ENCODE measurements at places on chromosomes 11 and 22. TPM values are rescaled to one million over a fixed set of nuclear protein-coding genes. Genes with fewer than 3 reads are reported as not detected.

Gene NCAM1
- total RNA-seq, result 4.3 TPM

GRCh38 chr11:57424792-57425564 lies 1.9 kb downstream of the SLC43A3 start:
- DNase-seq, result no peak
- peaks cover 21% of the 10 kb centered on the region for H3K36me3 ChIP-seq
- no peak overlapping the region for H3K4me3 ChIP-seq
- H3K4me1 ChIP-seq, result peaks cover 10% of the 10 kb centered on the region
- no peaks in the 10 kb centered on the region for H3K27me3 ChIP-seq

Gene RNH1
- total RNA-seq, result 53.4 TPM

Gene PDE2A
- total RNA-seq, result 3.4 TPM

Gene NLRP14
- not detected for total RNA-seq

- no peak overlapping the region for H3K4me3 ChIP-seq
- H3K27ac ChIP-seq, result no peak overlapping the region
- no peak for DNase-seq
These were observed 11.2 kb upstream of the LINC01488 start for GRCh38 chr11:69470301-69470700.

GRCh38 chr11:28243581-28243980 lies 135.4 kb downstream of the METTL15 start:
- H3K4me3 ChIP-seq, result no peak overlapping the region
- H3K27ac ChIP-seq, result no peak overlapping the region
- no peak for DNase-seq

DNA sequence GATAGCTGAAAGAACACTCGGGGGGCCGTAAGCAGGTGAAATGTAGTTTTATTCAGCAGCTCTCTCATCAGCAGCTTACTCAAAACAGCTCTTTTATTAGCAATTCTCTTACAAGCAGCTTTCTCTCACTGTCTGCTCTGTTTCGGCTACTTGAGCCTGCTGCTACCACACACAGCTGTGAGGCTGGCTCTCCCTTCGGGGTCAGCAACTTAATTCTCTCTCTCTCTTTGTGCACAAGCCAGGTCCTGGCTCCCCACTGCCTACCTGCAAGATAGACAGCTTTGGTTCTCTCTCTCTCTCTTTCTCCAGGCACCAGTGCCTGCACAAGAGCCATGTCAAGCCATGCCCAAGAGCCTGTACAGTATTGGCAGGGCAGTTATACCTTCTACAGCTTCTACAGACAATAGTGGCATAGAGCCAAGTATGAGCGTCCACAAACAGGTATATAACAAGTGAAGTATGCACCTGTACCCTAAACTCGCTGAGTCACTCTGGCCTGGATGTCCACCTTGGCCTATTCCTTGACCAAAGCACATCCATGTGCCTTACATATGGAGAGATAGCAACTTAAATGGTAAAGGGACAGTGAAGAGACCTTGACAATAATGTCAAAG lies 110.8 kb downstream of the MTNR1B start:
- no peaks in the 10 kb centered on the region for H3K36me3 ChIP-seq
- no peaks in the 10 kb centered on the region for H3K4me1 ChIP-seq
- H3K27ac ChIP-seq, result no peak overlapping the region
- no peak overlapping the region for H3K4me3 ChIP-seq

Gene LMO2
- total RNA-seq, result 2.0 TPM

DNA sequence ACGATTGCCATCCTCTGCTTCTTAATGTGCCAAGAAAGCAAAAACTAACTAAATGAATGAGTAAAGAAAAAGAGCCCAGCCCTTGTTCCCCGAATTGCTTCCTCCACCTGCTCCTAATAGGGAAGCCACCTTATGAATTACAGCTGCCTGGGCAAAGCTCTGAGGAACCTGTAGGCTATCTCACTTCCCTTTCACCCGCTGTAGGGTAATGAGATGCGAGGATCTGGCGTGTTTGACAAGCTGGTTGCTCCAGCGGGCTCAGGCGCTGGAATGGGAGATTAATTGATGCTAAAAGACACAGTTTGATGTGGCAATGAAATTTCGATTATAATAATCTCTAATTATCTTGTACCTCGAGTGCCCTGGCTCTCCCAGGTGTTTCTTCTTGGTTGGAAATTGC lies 256.4 kb downstream of the NTM start:
- no peaks in the 10 kb centered on the region for H3K4me1 ChIP-seq
- no peak overlapping the region for H3K27ac ChIP-seq
- DNase-seq, result no peak
- H3K4me3 ChIP-seq, result no peak overlapping the region
- H3K36me3 ChIP-seq, result no peaks in the 10 kb centered on the region

GRCh38 chr11:1012291-1012690 lies 24.2 kb downstream of the MUC6 start:
- H3K4me3 ChIP-seq, result no peak overlapping the region
- H3K27ac ChIP-seq, result no peak overlapping the region
- no peak for DNase-seq
- H3K36me3 ChIP-seq, result peaks cover 22% of the 10 kb centered on the region

Gene APOL3
- not detected for total RNA-seq

DNA sequence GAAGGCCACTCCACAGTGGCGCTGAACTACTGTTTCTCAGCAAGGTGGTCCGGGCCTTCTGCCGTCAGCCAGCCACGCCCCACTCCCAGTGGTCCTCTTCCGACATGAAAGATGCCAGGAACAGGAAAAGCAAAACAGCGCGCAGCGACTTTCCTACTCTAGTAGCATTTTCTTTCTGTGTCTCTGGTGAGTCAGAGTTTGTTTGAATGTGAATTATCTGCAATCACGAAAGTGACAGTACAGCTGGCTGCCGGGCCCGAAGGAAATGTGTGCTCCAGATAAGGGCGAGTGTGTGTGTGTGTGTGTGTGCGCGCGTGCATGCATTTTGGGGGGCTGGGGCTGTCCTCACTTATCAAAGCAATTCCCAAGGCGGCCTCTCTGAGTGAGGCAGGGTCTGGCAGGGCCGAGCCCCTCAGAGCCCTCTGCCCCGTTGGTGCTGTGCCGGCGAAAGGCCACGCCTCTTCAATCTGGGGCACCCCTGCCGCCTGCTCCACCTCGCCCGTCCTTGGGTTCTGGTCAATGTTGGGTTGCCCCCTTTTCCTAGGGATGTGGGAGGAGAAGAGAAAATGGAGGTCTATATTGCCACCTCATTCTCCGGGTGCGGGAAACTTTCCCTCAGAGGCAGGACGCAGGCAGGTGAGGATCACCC lies 288.5 kb downstream of the KIRREL3 start:
- H3K27me3 ChIP-seq, result no peaks in the 10 kb centered on the region
- no peak for DNase-seq
- H3K4me1 ChIP-seq, result no peaks in the 10 kb centered on the region
- no peak overlapping the region for H3K27ac ChIP-seq
- no peak overlapping the region for H3K4me3 ChIP-seq
- H3K36me3 ChIP-seq, result no peaks in the 10 kb centered on the region

DNA sequence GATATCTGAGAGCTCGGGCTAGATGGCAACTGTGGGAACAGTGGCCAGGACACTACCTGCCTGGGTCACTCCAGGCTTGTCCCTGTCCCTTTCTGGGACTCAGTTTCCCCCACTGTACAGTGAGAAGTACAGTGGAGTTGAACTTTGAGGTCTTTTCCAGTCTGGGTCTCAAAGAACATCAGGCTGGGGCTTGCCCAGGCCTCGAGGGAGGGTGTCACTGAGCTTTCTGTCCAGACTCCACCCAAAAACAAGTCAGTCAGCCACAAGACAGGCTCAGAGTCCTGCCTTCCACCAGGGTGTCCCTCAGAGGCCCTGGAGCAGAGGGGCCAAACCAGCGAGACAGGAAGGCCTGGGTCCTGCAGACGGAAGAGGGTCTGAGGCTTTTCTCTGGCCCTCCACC lies 2.0 kb upstream of the PLA2G3 start:
- H3K4me1 ChIP-seq, result peaks cover 17% of the 10 kb centered on the region
- no peak for DNase-seq
- H3K27ac ChIP-seq, result no peak overlapping the region
- H3K4me3 ChIP-seq, result no peak overlapping the region
- 0 out of 2 replicates have a peak, but pooled peaks cover 3% of the 10 kb centered on the region for H3K27me3 ChIP-seq

GRCh38 chr22:27997538-27997937 lies 78.5 kb upstream of the PITPNB start:
- no peaks in the 10 kb centered on the region for H3K4me1 ChIP-seq
- H3K27ac ChIP-seq, result no peak overlapping the region
- DNase-seq, result no peak
- H3K36me3 ChIP-seq, result no peaks in the 10 kb centered on the region
- no peak overlapping the region for H3K4me3 ChIP-seq

DNA sequence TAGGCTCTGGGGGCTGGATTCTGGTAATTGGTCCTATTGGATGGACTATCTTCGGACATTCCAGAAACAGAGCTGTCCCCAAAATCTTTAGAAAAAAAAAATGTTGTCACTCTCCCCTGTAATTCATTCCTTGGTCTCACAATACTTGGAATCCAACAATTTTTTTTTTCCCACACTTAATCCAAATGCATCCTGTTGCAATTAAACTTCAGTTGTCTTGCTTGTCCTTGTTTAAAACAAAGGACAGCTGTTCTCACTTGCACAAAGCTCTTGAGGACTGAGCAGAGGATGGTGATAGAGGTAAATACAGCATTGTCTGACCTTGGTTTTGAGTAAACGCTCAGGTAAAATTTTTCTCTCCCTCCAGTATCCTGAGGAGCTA lies 75.3 kb downstream of the SC5D start:
- no peak overlapping the region for H3K4me3 ChIP-seq
- no peak overlapping the region for H3K27ac ChIP-seq
- no peaks in the 10 kb centered on the region for H3K36me3 ChIP-seq
- peaks cover 9% of the 10 kb centered on the region for H3K4me1 ChIP-seq

DNA sequence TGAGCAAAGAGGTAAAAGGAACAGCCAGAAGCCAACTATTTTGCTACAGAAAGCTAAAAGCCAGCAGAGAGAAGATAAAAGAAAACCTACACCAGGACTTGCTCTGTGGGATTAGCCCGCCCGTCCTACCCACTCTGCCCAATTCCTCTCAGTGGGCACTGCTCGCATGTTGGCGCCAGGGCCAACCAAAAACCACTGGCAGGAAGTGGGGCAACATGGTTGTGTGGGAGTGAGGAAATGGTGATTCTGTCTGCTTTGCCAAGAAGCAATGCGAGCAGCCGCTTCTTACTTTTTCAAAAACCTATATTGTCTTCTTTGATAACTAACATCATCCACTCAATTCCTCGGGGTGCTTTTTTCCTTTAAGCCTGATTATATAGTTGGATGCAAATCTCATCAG lies 14.2 kb upstream of the APOA1 start:
- no peak overlapping the region for H3K27ac ChIP-seq
- peaks cover 9% of the 10 kb centered on the region for H3K36me3 ChIP-seq
- H3K27me3 ChIP-seq, result no peaks in the 10 kb centered on the region

- H3K27ac ChIP-seq, result no peak overlapping the region
- H3K4me3 ChIP-seq, result peak overlapping the region; percentile 53
- DNase-seq, result no peak
- no peaks in the 10 kb centered on the region for H3K36me3 ChIP-seq
These were observed 2.9 kb downstream of the FAM111A start for GRCh38 chr11:59145534-59145933.

DNA sequence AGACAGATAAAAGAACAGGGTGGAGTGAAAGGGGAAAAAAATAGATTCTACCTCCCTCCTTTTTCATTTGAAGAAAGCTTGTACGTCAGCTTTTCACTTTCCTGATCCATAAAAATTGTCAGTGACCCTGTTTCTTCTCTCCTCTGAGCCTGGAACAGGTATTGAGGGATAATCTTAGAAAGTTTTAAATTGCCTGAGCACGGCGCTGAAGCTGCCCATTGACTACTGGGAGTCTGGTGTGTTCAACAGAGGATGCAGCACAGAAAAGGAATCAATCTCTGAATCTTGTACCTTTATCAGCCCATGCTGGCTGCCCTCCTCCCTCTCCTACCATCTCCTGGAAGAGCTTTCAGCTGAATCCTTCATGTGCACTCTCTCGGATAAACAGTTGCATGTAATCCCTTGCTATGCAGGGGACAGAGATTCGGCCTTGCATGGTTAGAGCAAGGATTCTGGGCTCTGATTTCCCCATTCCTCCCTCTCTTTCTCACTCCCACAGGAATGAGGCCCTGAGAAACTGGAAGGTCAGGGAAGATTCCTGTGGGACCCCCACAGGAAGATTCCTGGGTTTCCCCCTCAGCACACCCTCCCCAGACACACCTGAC lies 162.4 kb upstream of the SYN3 start:
- no peak for DNase-seq
- no peak overlapping the region for H3K27ac ChIP-seq
- H3K4me1 ChIP-seq, result no peaks in the 10 kb centered on the region
- no peak overlapping the region for H3K4me3 ChIP-seq
- H3K27me3 ChIP-seq, result no peaks in the 10 kb centered on the region

DNA sequence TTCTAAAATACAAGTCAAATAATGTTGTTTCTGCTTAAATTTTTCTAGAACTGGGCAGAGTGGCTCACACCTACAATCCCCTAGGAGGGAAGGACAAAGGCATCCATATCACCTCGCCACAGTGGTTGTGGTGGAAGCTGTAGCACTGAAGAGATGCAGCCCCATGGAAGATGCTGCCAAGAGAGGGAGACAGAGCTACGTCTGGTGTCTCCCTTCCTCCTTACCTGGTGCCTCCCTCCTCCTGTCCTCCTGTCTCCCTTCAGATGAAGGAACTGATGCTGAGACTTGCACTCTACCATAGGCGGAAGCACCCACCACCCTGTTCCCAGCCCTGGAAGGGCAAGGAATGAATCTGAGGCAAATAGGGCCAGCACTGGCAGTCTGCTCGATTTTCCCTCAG lies 22.3 kb downstream of the MMP27 start:
- no peaks in the 10 kb centered on the region for H3K4me1 ChIP-seq
- H3K27ac ChIP-seq, result no peak overlapping the region
- no peaks in the 10 kb centered on the region for H3K36me3 ChIP-seq
- H3K27me3 ChIP-seq, result no peaks in the 10 kb centered on the region
- DNase-seq, result no peak

Gene KCTD17
- 35.8 TPM for total RNA-seq

DNA sequence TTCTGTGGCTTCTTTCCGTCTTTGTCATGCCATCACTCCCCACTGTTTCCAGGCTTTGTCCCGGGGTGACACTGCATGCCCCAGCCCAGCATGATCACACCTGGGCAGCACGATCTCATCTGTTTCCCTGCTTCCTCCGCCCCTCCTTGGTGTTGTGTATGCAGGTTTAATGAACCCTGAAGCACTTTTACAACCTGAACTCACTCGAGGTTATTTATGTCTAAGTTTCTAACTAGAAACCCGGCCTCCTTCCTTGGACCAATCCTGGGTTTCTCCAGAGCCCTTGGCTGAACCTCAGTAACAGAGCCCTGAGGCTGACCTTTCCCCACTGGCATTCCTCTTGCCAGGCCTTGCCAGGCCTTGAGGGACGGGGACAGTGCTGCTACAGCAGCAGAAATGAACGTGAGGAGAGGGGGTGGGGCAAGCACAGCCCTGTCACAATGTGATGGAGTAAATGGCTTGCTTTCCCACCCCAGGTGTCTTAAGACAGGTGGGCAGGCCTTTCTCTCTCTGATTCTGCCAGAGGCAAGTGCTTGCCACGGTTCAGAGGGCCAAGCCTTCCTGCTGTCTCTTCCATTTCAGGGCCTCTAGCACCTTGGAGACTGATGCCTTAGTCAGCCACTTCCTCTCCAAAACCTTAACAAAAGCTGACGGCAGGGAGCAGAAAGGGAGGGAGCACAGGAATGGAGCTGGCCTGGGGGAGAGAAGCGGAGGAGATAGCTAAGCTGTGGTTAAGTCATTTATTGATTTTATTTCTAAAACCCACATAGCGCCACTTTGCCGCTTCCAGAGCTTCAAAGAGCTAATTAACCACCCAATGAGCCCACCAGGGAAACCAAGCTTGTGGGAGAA lies 3.1 kb upstream of the PYGM start:
- H3K27me3 ChIP-seq, result no peaks in the 10 kb centered on the region
- H3K4me3 ChIP-seq, result peak overlapping the region; percentile 29
- peaks cover 44% of the 10 kb centered on the region for H3K36me3 ChIP-seq
- peak; percentile 71 for DNase-seq
- H3K4me1 ChIP-seq, result peaks cover 57% of the 10 kb centered on the region
- peak overlapping the region; percentile 86 for H3K27ac ChIP-seq

- H3K36me3 ChIP-seq, result no peaks in the 10 kb centered on the region
- H3K4me1 ChIP-seq, result no peaks in the 10 kb centered on the region
- H3K27me3 ChIP-seq, result no peaks in the 10 kb centered on the region
These were observed 32.4 kb upstream of the CBX7 start for GRCh38 chr22:39184586-39185577.

Gene LSP1
- total RNA-seq, result not detected

Measured in H1 (cell line).